ENCODE measurements at places on chromosomes 3 and 15.

GRCh38 chr3:187880441-187880840 lies 135.2 kb upstream of the BCL6 start:
- no peak for DNase-seq

DNA sequence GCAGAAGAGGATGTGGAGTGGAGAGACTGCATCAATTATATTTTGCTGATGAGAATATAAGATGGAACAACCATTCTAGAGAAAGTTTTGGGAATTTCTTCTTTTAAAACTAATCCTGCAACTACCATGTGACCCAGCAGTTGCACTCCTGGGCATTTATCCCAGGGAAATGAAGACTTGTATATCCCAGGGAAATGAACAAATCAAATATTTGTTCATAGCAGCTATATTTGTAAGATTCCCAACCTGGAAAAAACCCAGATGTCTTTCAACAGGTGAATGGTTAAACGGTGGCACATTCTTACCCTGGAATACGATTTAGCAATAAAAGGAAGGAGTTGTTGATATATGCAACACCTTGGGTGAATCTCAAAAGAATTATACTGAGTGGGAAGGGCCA lies 385.3 kb upstream of the TPRG1 start:
- DNase-seq: no peak

DNA sequence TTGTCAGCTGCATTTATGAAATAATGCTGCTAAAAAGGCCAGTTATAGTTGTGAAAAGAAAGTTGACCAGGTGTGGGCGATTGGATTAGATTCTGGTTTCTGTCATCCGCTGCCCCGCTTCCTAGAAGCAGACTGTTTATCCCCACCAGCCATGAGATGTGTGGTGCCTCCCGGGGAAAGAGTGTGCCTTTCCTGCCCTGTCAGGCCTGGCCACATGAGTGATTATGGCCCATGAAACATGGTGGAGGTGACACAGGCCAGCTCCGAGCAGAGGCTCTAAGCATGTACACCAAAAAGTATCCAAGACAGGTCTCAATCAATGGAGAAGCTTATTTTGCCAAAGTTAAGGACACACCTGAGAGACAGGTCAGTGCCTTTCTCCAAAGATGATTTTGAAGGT lies 85.4 kb upstream of the ABHD2 start:
- no peak for DNase-seq

DNA sequence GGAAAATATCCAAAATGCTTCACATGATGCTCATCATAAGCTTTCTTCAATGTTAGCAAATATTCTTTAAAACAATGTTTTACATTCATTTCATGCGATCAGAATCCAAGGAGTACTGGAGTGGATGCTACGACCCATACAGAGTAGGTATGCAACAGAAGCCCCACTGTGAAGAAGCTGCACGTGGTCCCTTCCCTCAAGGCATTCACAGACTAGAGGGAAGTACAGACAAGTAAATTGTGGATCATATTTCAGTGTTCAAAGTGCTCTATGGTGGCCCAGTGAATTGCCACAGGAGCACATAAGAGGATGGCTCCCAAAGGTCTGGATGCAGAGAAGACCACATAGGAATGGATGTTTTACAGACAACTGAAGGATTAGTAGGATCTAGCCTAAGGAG lies 789.9 kb downstream of the IGSF11 start:
- no peak for DNase-seq

DNA sequence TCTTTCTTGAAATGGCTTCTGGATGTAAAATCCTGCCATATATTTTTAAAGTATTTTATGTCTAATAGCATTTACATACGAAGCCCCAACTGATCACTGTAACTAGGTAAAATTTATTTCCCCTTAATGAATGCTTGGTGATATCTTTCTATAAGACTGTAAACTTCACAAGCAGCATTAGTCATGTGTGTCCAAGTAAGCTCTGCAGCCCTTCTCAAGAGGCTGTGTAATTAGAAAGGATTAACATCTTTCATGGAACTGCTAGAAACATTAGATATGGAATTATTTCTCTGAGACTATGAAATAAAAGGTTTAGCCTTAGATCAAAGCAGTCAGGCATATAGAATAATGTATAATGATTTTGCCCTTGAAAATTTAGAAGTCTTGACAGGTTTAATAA lies 143.3 kb downstream of the EPHA3 start:
- DNase-seq: no peak

DNA sequence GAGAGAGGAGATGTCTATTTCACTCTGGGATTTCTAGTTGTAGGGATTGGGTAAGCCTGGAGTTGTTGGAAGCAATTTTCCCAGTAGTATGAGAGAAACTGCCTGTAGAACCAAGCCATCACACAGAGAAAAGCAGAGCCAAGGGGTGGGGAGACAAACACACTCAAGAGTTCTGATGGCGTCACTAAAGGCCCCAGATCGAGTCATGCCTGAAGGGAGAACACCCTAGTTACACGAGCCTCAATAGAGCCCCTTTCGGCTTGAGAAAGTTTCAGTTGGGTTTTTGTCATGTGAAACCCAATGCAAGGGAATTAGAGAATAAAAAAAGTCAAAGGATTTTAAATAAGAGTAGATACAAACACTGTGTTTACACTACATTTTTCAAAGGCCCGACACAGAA lies 66.1 kb upstream of the PFN2 start:
- DNase-seq: no peak

GRCh38 chr3:32282578-32283154 lies 44.2 kb downstream of the CMTM8 start:
- no peak for DNase-seq

DNA sequence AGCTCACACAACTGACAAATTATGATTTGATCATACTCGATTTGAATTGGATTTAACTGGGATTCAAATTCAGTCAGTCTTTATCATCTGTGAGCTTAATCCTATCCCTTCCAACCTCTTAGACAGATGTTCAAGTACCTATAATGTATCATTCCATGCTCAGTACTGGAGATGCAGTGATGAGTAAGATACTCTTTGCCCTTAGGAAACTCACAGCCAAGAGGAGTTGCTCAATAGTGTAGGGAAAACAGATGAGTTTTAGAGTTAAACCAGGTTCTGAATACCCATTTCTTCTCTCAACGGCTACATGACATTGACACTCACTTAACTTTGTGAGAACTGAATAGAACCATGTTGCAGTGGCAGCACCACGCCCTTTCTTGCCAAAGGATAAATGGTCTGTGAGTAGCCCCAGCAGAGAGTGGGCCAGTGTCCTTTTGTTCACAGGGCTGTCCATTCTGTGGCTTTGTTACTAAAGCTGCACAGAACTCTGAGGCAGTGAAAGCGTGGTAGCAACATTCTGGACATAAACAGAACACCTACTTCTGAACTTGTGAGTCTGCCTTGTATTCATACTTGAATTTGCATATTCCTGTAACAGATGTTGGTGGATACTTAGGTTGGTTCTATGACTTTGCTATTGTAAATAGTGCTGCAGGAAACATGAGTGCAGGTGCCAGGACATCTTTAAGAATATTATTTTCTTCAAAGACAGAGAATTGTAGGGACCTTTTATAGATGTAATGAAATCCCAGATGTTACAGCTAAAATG lies 91.6 kb downstream of the RASA2 start:
- no peak for DNase-seq

DNA sequence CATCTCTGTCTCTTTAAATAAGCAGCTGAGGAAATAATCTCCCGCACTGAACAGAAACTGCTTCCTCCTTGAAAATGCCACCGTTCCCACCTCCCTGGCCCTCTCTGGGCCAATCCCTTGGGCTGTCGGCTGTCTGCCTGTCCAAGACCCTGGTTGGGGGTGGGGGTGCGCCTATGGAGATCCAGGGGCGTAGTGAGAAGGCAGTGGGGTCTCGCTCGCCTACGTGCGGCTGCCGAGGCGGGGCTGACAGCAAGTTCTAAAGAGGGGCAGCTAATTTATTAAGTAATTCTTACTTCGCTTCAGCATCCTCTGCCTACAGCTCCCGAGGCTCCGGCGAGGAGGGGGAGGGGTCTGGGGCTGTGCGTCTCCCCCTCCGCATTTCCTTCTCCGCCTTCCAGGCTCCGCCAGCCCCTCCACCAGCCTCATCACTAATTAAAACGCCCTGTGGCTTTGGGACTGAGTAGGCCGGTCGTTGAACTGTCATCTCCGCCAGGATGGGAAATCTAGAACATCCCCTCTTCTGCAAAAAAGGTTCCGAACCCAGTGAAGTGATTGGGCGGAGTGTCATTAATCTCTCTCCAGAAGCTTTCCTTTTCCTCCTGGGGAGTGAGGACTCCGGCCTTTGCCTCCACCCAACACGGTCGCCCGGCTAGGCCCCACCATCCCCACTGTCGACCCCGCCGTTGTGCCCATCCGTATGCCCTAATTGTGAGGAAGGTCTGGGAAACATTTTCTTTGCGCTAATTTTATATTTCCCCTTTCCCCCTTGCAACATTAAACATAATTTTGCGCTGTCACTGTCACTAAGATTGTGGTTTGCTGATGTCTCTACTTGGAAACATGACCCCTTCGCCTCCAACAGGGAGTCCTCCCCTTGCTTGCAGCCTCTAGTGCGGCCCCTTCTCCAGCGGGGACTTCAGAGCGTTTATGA lies 16.9 kb downstream of the NR2F2 start:
- DNase-seq: no peak

GRCh38 chr15:89999676-90000185 lies 1.4 kb upstream of the ZNF710 start:
- no peak for DNase-seq

DNA sequence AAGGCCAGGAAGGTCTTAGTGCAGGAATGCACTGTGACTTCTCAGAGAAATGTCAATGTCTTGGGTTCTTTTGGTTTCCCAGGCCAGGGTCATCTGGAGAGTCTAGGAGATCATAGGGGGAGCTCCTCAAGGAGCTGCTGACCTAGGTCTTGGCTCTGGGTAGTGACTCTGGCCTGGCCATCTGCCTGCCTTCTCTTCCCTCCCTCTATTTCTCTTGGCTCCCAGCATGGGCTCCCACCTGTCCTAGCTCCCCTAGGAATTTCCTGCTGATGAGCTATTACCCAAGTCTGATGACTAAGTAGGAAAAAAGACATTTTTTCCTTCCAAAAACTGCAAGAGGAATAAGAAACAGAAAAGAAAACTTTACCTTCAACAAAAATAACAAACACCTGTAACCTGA lies 57.4 kb downstream of the BSN start:
- no peak for DNase-seq

- DNase-seq: no peak
Measured at GRCh38 chr3:194925614-194926013, 239.9 kb downstream of the FAM43A start.

GRCh38 chr15:34332553-34333120 lies 4.9 kb downstream of the SLC12A6 start:
- DNase-seq: no peak

DNA sequence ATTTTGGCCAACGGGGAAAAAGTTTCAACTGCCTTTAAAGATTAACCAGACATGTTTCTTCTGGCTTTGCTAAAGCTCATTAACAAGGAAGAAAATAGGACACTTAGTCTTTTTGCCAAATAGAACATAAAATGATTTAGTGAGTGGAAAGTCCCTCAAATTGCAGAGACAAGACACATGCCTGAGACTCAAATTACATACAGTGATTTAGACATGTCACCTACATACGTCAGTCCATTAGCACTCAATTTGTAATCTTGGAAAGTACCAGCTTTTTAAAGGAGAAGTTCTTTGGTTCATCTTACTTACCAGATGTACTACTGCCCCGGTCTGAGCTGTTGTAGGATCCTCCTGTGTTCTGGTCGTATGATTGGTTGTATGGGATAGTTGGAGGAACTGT lies 1134.2 kb downstream of the ROBO1 start:
- DNase-seq: no peak

DNA sequence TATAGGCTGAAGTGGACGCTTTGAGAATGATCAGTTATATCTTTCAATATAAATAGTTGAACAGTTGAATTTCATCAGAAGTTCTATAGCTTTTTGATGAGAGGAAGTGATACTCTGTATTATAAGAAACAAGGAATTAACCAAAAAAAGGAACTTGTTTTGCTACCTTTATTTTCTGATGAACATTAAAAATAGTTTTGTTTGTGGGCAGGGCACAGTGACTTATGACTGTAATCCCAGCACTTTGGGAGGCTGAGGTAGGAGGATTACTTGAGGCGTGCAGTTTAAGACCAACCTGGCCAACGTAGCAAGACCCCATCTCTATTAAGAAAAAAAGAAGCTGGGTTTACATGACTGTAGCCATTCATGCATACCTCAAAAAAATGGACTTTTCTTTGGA lies 16.7 kb downstream of the BLOC1S6 start:
- DNase-seq: no peak

GRCh38 chr3:73143821-73144237 lies 82.4 kb downstream of the EBLN2 start:
- DNase-seq: no peak

GRCh38 chr3:186121968-186122367 lies 13.1 kb upstream of the ETV5 start:
- no peak for DNase-seq

DNA sequence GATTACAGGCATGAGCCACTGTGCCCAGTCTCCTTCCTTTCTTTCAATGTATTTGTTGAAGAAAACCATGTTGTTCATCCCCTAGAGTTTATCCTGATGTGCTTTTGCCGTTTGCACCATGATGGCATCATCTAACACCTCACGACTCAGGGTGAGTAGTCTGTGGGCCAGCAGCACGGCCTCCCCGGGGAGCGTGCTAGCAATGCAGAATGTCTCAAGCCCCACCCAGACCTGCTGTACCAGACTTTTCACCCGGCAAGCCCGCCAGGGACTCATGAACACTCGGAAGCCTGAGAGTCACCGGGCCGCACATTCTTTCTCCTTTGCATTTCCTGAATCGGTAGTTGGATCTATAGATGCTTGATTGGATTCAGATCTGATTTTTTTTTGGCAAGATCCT lies 64.6 kb downstream of the RPN1 start:
- no peak for DNase-seq

- DNase-seq: no peak
Measured at GRCh38 chr15:53401503-53401902, 358.0 kb downstream of the WDR72 start.

DNA sequence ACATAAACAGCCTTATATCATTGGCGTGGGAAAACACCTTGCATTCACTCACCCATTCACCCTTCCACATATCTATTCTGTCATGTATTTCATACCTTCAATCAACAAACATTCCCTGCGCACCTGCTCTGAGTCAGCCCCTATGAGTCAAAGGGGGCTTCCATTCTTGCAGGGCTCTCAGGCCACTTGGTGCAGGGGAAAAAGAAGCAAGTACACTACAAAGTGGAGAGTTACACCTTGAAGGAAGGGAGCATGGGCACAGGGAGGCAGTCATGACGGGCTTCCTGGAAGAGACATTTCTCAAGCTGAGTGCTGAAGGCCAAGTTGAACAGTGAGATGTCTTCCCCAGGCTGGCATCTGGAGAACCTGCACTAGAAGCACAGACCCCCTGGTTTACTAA lies 4.6 kb upstream of the AMOTL2 start:
- DNase-seq: no peak
